ENCODE measurements at places on chromosomes 7 and 10.

GRCh38 chr7:83921941-83922607, 272.5 kb downstream of the SEMA3A start:
- no peak for DNase-seq

DNA sequence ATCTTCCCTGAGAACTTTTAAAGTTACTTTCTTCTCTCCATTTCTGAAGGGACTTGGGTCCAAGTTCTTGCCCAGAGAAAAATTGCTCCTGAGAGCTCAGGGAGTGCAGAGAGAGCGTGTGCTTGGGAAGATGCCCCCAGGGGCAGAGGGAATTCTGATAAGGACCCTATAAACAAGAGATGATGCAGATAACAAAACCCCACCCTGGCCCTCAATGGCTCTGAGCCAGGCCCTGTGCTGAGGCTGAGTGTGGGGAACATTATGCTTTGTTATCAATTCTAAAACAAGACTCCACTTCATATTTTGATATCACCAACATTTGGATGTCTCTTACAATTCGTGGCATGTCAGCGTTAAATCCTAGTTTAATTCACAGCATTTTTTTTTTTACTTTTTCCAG, 34.4 kb upstream of the HABP2 start:
- DNase-seq = no peak

- no peak for DNase-seq
Measured at GRCh38 chr7:146656988-146657387, 540.4 kb downstream of the CNTNAP2 start.

- no peak for DNase-seq
Measured at GRCh38 chr10:18399158-18399557, 252.2 kb downstream of the NSUN6 start.

- no peak for DNase-seq
Measured at GRCh38 chr7:44331682-44332081, 6.3 kb upstream of the CAMK2B start.

DNA sequence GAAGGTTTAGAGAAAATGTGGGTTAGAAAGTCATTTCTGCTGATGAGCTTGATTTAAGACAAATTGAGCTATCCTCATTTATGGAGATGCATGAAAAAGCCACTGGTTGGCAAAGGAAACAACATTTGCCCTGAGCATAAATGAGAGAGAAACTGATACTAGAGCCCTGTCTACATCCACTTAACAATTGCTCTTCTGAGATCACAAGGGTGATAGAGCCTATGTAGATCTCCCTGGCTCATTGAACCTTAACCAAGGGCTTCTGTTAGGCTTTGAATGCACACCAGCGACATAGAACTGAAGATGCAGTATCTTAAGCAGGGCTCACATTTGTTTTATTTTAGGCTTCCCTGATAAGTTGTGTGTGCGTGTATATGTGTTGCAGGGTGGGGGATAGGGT, 35.0 kb downstream of the GPR141 start:
- no peak for DNase-seq

DNA sequence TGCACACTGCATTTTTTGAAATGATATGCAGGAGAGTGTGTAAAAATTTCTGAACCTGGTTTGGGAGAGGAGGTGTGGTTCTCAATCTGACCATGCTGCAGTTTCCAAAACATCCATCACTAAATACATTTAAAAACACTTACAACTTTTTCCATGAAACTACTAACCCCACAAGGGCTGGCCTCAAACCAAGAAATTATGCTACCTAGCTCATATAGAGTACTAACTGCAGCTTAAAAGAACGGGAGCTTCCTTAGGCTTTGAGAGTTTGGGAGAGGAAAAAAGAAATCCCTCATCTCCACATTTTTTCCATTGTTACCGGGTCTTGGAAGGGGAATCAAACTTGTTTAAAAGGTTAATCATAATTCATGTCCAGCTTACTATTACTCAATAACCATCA, 214.2 kb downstream of the GLI3 start:
- DNase-seq = no peak

- no peak for DNase-seq
Measured at GRCh38 chr10:48603421-48604038, 1.3 kb downstream of the ARHGAP22 start.

GRCh38 chr7:3204526-3204925, 96.5 kb upstream of the SDK1 start:
- DNase-seq = no peak

- no peak for DNase-seq
Measured at GRCh38 chr10:12036073-12036655, 6.4 kb downstream of the UPF2 start.

GRCh38 chr7:136958016-136958415, 89.6 kb downstream of the CHRM2 start:
- no peak for DNase-seq

DNA sequence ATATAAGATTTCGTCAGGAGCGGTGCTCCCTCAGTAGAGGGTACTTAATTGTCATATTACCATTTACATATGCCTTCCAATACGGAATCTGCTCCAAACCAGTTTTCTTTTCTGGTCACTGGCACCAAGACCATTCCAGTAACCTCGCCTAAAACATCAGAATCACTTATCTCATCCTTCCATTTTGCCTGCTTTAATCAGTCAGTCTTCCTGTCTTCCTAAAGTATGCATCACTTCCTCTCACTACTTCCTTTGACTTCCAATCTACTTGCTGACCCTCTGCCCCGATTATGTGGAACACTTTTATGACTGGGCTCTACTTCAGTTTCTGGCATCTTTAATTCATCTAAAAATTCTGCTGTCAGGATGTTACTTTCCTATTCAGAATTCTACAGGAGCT, 33.5 kb downstream of the CUL2 start:
- DNase-seq = no peak

Measured in activated T-cell treated with anti-CD3 and anti-CD28 coated beads for 4 hours (primary cell).